ENCODE measurements at places on chromosomes 3 and 15.

DNA sequence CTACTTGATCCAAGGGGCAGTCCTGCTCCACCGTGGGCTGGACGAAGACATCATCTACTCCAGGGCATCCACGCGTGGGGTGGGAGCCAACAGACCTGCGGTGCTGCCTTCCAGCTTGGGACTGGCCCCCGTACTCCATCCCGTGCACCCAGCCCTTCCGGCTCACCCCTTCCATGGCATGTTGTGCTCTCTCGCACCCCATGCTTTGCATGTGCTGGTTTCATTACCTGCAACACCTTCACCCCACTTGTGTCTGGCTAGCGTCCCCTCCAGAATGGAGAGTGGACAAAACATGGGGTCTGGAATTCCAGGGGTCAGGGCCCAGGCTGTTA lies 30.2 kb downstream of the SEMA7A start:
- DNase-seq, result no peak

- DNase-seq, result no peak
Observed at GRCh38 chr15:92636401-92636907, 19.1 kb downstream of the FAM174B start.

GRCh38 chr3:121295979-121296378 lies 249.8 kb downstream of the POLQ start:
- DNase-seq, result no peak

- no peak for DNase-seq
Observed at GRCh38 chr3:62238003-62238402, 135.3 kb downstream of the FEZF2 start.

- DNase-seq, result peak; percentile 19
Observed at GRCh38 chr3:172102123-172102882, 62.9 kb downstream of the FNDC3B start.

- no peak for DNase-seq
Observed at GRCh38 chr15:26504009-26504408, 268.9 kb downstream of the GABRB3 start.

DNA sequence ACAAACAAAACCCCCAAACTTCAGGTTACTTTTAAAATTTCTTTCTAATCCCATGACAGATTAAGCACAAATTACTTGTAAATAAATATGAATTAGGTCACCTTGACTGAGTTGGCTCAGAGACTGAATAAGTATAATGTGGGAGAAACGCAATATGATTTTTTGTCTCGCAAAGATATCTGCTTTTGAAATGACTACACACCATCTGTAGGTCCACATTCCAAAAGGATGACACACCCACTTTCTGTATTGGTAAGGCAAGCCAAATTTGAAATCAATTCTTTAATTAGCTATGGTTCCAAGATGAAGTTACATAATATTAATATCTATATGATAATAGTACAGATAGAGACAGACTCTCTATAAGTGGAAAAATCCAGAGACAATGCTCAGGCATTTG lies 66.9 kb upstream of the CSPG5 start:
- no peak for DNase-seq

GRCh38 chr3:122148941-122149627 lies 34.4 kb upstream of the CASR start:
- no peak for DNase-seq

GRCh38 chr15:69359722-69360121 lies 54.4 kb upstream of the KIF23 start:
- no peak for DNase-seq

GRCh38 chr3:32840086-32840841 lies 22.5 kb downstream of the TRIM71 start:
- no peak for DNase-seq

DNA sequence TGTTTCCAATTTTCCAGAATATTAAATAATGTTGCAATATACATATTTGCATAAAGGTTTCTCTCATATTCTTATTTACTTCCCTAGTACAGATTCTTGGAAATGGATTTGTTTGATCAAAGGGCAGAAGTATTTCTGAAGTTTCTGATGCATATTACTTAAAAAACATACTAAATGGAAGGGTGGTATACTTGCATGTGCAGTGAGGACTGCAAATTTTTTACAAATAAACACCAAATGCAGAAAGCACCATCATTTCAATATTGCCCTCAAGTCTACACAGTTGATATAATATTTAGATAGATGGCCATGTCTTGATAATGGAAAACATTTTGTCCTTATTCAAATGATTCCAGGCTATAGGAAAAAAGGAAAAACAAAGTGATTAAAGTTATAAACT lies 12.3 kb downstream of the TM4SF18 start:
- no peak for DNase-seq

- DNase-seq, result no peak
Observed at GRCh38 chr3:40582401-40583027, 57.8 kb downstream of the ZNF621 start.

GRCh38 chr3:56860351-56860750 lies 58.6 kb upstream of the ARHGEF3 start:
- DNase-seq, result no peak

DNA sequence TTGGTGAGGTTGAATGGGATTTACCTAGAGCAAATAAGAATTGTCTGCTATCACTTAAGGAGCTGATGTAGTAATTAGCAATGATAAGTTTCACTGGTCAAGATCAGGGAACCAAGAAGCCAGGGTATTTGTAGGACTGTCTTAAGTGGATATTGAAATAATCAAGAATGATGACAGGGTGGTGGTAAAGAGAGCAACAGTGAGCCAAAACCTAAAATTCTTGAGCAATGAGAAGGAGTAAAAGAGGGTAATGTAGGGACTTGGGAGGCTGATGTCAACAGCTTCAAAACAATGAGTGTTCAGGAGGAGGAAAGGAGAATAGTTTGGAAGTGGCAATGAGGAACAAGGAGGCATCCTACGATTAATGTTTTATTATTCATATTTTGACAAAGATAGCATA lies 31.5 kb upstream of the SLC2A2 start:
- no peak for DNase-seq

- no peak for DNase-seq
Observed at GRCh38 chr3:90062016-90062415, 954.6 kb downstream of the EPHA3 start.

DNA sequence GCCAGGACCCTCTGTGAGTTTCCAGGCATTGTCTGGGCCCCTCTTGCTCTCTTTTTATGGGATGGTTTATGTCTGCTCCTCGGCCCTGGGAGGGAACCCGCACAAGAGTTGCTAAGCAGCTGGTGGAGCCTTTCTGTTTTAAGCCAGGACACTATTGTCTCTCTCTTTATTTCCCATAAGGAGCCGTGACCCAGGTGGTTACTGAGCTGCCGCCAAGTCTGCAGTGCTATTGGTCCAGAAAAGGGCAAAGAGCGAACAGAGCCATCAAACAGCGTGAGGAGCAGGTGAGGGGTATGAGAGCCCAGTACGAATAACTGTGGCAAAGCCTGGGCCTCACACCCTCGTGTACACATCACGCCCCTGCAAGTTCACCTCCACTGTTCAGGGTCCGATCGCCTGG lies 280.2 kb downstream of the SHQ1 start:
- no peak for DNase-seq

DNA sequence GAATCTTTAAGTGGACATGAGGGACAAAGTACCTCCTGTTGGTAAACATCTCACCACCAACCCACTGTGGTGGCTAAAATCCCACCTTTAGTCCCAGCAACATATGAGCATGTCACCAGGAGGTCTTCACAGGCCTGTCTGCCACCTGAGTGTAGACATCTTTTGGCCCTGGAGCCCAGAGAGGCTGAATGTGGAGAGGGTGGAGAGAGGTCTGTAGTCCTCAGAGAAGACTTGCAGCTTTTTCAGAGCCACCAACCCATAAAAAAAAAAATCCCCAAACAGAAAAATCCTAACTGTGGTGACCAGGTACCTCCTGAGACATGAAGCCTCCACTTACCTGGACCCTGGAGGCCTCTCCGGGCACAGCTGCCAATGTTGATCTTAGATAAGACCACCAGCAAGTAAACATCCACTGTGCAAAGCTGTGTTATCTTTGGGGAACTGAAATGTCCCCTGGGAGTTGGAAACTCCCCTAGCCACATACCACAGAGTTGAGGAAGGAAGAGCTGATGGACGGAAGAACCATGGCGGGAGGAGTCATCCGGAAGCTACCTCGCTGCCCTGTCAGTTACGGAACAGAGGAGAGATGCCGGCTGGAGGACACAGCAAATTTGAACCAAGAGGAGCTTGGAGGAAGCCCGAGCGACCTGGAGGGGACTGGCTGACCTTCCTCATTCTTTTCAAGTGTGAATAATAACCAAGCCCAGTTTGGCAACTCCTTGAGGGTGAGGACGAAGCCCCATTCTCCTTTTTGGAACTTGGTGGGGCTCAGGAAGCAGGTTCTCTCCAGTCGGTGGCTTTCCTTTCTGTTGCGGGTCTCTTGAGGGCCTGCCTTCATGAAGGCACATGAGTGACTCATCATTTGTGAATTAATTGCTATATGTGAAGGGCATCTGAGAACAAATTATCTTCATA lies at the start of gene GHRL:
Gene GHRL, minus strand, starts transcription at position 443 of the 915 bp plus-strand sequence. CDS start 2,767 bp downstream, outside the sequence.
- no peak for DNase-seq

DNA sequence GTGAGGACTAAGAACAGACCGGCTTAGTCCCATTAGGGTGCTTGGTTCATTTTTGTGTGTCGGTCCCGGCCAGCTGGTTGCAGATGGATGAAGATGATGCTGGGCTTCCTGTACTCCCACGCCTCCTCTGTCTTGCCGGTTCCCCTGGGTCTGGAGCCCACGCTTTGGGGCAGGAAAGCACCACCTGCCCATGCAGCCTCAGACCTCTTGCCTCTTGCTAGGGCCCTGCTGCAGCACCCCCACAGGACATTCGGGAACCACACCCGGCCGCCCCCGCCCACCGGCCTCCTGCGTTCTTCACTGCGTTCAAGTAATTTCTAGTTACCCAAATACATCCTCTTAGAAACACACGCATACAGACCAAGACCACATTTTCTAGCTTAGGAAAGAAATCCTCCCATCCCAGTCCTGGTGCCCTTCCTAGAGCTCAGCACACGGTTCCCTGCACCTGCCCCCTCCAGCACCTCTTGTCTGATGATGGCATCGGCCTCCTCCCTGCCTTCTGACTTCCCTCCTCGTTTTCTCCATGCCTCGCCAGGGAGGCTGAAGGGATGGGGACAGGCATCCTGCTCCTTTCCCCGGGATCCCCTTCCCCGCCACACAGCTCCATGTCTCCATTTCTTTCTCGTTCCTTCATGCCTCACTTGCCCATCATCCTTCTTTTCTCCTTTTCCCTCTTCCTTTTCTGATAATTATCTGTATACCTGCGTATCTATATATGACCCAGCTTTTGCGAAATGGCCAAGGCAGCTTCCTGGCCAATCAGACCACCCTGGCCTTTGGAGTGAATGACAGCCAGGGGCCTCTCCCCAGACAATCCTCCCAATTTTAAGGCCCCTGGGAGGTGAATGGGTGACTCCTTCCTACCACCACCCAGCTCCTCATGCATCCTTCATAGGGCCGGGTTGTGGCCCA lies 30.9 kb downstream of the FAM3D start:
- no peak for DNase-seq

DNA sequence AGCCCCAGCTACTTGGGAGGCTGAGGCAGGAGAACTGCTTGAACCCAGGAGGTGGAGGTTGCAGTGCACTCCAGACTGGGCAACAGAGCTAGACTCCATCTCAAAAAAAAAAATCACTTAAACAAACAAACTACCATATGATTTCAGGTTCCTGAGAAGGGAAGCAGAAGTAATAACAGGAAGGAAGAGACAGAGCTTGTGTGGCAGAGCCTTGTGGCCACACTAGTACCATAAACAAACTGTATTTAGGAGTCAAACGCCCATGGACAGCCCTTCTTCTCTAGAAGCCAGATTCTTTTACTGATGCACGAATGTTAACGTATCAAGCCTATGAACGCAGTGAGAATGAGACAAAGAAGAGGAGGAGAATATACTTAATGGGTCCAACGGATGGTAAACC lies 12.0 kb downstream of the MTMR10 start:
- DNase-seq, result no peak

GRCh38 chr15:100341239-100341749 lies 481 bp downstream of the ADAMTS17 start:
- DNase-seq, result no peak

- no peak for DNase-seq
Observed at GRCh38 chr3:157290766-157291165, 130.8 kb upstream of the CCNL1 start.

- DNase-seq, result no peak
Observed at GRCh38 chr15:57676585-57676984, 29.9 kb upstream of the POLR2M start.

GRCh38 chr3:107920538-107920937 lies 170.3 kb downstream of the CD47 start:
- DNase-seq, result no peak

DNA sequence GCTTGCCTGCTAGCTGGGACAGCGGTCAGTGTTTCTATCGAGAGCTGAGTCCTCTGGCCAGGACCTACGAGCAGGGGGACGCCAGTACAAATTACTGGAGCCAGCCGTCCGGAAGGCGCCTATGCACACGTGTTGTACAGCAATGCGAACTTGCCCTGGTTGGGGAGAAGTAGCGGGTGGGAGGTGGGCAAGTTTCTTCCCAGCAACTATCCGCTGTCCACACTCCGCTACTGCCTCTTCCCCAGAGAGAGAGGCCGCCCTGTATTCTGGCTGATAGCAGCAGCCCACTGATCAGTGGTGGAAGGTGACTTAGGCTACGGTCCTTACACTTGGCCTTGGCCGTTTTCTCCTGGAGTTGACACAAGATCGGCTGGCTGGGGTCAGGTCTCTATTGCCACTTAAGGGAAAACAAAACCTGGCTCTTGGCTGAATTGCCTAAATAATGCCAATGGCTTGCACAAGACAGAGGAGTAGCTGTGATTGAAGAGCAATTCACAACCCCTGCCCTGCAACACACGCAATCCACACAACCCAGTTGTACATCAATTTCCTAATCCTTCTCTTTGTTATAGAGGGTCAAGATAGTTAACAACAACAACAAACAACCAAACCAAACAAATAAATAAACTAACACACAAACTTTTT lies 12.8 kb upstream of the SHC4 start:
- no peak for DNase-seq

DNA sequence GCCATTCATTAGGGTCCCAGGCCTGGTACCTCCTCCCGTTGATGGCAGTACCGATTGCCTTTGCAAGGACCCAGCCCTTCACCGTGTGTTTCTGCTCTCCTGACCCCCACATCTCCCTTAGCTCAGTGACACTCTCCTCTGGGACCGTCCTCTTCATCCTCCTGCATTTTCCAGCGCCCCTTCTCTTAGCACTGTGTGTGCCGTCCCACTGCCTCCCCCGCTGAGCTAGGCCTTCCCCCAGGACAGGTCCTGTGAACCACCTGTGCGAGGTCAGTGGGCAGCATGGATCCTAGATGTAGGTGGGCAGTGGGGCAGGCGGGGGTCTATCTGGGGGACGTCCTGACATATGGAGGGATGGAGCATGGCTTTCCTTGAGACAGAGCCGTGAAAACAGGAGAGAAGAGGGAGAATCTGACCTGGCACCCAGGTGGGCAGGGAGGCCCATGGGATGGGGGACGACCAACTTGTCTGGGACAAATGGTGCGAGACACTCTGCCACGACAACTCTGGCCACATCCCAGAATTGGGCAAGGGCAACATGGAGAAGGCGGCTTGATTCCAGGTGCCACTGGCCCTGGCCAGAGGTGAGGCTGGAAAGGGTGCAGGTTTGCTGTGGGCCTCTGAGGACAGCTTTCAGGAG lies 87.7 kb upstream of the ALDH1L1 start:
- no peak for DNase-seq

- no peak for DNase-seq
Observed at GRCh38 chr3:28317438-28318022, 31.0 kb upstream of the ZCWPW2 start.

- no peak for DNase-seq
Observed at GRCh38 chr3:151787626-151788025, 26.3 kb upstream of the AADAC start.
